ENCODE measurements at places on chromosomes 5 and 9. TPM values are rescaled to one million over a fixed set of nuclear protein-coding genes. Genes with fewer than 3 reads are reported as not detected.

The NNT gene
- 442 TPM for total RNA-seq

The SCGB3A1 gene
- total RNA-seq, result not detected

The KCNIP1 gene
- total RNA-seq, result not detected

The PCDHA9 gene
- not detected for total RNA-seq

The IL5 gene
- total RNA-seq, result not detected

The CYSRT1 gene
- total RNA-seq, result 0.77 TPM

The PCDH12 gene
- total RNA-seq, result 6.0 TPM

The NPR3 gene
- 30.4 TPM for total RNA-seq

The TLX3 gene
- not detected for total RNA-seq

The EDIL3 gene
- total RNA-seq, result 0.69 TPM

The PCDHB6 gene
- total RNA-seq, result 0.30 TPM

The AIF1L gene
- total RNA-seq, result 11.6 TPM

The NOP16 gene
- total RNA-seq, result 55.3 TPM

The PGM5 gene
- total RNA-seq, result 54.2 TPM

- no peak overlapping the region for H3K27ac ChIP-seq
- H3K27me3 ChIP-seq, result no peaks in the 10 kb centered on the region
- H3K4me1 ChIP-seq, result peaks cover 4% of the 10 kb centered on the region
- no peak overlapping the region for H3K4me3 ChIP-seq
- H3K36me3 ChIP-seq, result no peaks in the 10 kb centered on the region
These were observed 77.6 kb downstream of the KLHL3 start for GRCh38 chr5:137658324-137658723.

- no peak overlapping the region for H3K27ac ChIP-seq
- no peaks in the 10 kb centered on the region for H3K4me1 ChIP-seq
- H3K36me3 ChIP-seq, result peaks cover 5% of the 10 kb centered on the region
- no peak for DNase-seq
These were observed 9.0 kb downstream of the CD274 start for GRCh38 chr9:5459289-5459829.

DNA sequence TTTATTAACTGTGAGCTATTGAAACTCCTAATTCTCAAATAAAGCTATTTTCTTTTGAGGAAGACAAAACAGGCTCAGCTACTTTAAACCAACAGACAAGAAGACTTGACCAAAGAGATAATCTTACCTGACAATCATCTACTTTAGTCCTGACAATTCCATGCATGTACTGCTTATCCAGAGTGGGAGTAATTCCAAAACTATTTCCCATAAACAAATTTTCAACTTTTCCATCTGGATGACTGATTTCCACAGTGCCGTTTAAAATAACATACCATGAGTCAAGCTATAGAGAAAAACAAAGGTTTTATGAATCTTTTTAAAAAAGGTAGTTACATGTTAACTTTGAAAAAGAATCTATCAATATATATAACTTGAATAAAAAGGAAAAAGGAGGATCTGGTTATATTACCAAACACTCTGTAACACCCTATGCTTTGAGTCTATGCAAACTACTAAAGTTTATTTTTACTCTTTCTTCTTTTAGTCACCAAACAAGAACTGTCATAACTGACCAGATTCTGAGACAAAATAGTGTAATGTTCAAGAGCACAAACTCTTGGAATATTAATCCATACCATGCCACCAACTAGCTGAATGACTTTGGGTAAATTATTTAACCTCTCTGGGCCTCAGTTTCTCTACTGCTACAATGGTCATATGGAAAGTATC is 129.7 kb downstream of the RAPGEF6 start:
- no peak for DNase-seq

DNA sequence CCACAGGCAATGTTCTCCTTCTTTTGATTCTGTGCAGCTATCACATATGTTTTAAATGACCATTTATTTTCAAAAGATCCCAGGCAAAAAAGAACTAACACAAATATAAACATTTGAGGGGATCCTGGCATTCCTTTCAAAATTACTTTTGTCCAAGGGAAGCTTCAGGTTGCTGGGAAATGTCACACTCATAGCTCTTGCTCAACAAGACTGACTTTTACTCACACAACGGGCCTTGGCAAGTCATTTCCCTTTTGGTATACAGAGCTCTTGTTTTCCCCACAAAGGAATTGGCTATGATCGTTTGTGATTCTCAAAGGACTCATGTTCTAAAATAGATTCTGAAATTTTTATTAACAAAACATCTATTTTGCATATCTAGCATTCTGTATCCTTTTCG is 4.5 kb upstream of the PALM2AKAP2 start:
- H3K36me3 ChIP-seq, result no peaks in the 10 kb centered on the region
- no peaks in the 10 kb centered on the region for H3K27me3 ChIP-seq
- H3K27ac ChIP-seq, result no peak overlapping the region
- H3K4me1 ChIP-seq, result peaks cover 10% of the 10 kb centered on the region
- no peak overlapping the region for H3K4me3 ChIP-seq
- no peak for DNase-seq

GRCh38 chr5:138467711-138468132 is 2.4 kb downstream of the EGR1 start:
- DNase-seq, result no peak
- H3K4me1 ChIP-seq, result peaks cover 5% of the 10 kb centered on the region
- peaks cover 6% of the 10 kb centered on the region for H3K36me3 ChIP-seq
- H3K27me3 ChIP-seq, result no peaks in the 10 kb centered on the region
- peak overlapping the region; percentile 93 for H3K4me3 ChIP-seq
- no peak overlapping the region for H3K27ac ChIP-seq

GRCh38 chr5:5314166-5314565 is 108.3 kb upstream of the ICE1 start:
- no peak overlapping the region for H3K4me3 ChIP-seq
- H3K27ac ChIP-seq, result peak overlapping the region; percentile 74
- no peaks in the 10 kb centered on the region for H3K27me3 ChIP-seq
- no peaks in the 10 kb centered on the region for H3K36me3 ChIP-seq
- peaks cover 62% of the 10 kb centered on the region for H3K4me1 ChIP-seq
- DNase-seq, result no peak

GRCh38 chr5:139481122-139481533 is 1.4 kb downstream of the STING1 start:
- no peaks in the 10 kb centered on the region for H3K27me3 ChIP-seq
- H3K27ac ChIP-seq, result peak overlapping the region; percentile 73
- DNase-seq, result peak; percentile 49

DNA sequence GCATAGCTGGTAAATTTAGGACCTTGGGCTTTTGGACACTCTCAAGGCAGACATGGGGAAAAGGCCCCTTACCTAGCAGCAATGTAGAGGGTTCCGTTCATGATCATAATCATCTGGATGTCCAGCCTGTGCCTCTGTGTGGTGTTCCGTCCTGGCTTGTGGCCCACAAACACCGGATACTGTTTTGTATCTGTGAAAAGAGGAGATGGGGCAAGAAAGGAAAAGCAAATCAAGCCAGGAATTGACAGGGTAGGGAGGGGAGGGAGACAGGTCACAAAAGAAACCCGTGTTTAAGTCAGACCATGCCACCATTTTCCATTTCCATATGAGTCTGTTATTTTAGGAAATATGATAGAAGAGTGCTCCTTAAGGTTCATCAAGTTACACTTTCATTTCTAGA is 72.5 kb downstream of the SEMA6A start:
- no peaks in the 10 kb centered on the region for H3K27me3 ChIP-seq
- H3K27ac ChIP-seq, result no peak overlapping the region
- DNase-seq, result no peak
- no peaks in the 10 kb centered on the region for H3K36me3 ChIP-seq

GRCh38 chr9:120737416-120738165 is 23.3 kb upstream of the MEGF9 start:
- H3K4me3 ChIP-seq, result no peak overlapping the region
- no peak for DNase-seq
- H3K36me3 ChIP-seq, result no peaks in the 10 kb centered on the region

- H3K27me3 ChIP-seq, result no peaks in the 10 kb centered on the region
- peaks cover 10% of the 10 kb centered on the region for H3K4me1 ChIP-seq
- H3K36me3 ChIP-seq, result no peaks in the 10 kb centered on the region
- H3K27ac ChIP-seq, result peak overlapping the region; percentile 21
- H3K4me3 ChIP-seq, result peak overlapping the region; percentile 22
- peak; percentile 54 for DNase-seq
These were observed 72.8 kb upstream of the PITX1 start for GRCh38 chr5:135106610-135107471.

DNA sequence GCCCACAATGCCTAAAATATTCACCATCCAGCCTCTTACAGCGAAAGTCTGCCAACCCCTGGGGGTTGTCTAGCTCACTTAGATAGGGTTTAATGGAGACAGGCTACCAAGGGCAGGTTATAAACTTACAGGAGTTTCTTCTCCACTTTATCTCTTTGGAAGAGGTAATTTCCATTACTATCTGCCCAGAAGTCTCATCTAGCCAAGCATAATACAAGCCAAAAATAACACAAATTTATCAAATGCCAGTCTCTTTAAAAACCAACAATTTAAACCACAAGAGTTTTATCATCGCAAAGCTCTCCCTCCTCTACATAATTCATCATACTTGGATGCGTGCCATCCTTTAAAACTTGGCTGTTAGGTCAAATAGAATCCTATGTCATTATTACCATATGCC is 6.2 kb downstream of the RBM22 start:
- no peak overlapping the region for H3K27ac ChIP-seq
- no peaks in the 10 kb centered on the region for H3K27me3 ChIP-seq
- H3K4me3 ChIP-seq, result no peak overlapping the region
- peaks cover 44% of the 10 kb centered on the region for H3K36me3 ChIP-seq
- DNase-seq, result no peak
- H3K4me1 ChIP-seq, result peaks cover 14% of the 10 kb centered on the region

GRCh38 chr5:61142811-61143210 is 19.5 kb downstream of the SMIM15 start:
- no peak overlapping the region for H3K27ac ChIP-seq
- H3K4me1 ChIP-seq, result no peaks in the 10 kb centered on the region
- H3K27me3 ChIP-seq, result no peaks in the 10 kb centered on the region

DNA sequence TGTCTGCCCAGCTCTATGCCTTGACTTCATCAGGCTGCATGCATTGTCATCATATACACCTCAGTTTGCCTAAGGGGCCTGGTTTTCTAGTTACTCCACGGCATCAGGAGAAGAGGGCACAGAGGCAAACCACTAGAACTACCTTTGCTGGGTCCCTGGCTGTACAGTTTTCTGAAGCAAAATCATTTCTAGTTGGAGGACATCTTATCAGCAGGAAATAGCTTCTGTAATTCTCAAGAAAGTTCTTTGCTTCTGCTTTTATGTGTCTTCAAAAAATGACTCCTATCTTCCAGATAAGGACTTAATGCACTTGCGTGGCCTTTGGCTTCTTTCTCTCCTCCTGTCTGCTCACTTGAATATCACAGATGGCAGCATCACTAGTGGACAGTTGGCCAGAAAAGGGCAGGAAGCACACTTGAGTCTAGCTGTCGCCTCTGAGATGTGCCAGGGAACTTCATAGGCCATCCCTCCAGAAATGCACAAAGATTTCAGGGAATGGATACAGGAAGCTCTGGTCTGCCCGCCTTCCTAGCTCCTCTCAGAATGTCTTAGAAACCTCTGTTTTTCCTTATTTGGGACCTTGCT is 22.4 kb upstream of the LTC4S start:
- H3K4me1 ChIP-seq, result peaks cover 6% of the 10 kb centered on the region
- H3K4me3 ChIP-seq, result no peak overlapping the region
- no peak for DNase-seq
- H3K27me3 ChIP-seq, result no peaks in the 10 kb centered on the region
- peaks cover 6% of the 10 kb centered on the region for H3K36me3 ChIP-seq

GRCh38 chr9:92294297-92294676 is 790 bp upstream of the IARS1 start:
- peaks cover 30% of the 10 kb centered on the region for H3K36me3 ChIP-seq
- DNase-seq, result no peak
- H3K27me3 ChIP-seq, result no peaks in the 10 kb centered on the region
- peaks cover 19% of the 10 kb centered on the region for H3K4me1 ChIP-seq
- H3K27ac ChIP-seq, result peak overlapping the region; percentile 92

DNA sequence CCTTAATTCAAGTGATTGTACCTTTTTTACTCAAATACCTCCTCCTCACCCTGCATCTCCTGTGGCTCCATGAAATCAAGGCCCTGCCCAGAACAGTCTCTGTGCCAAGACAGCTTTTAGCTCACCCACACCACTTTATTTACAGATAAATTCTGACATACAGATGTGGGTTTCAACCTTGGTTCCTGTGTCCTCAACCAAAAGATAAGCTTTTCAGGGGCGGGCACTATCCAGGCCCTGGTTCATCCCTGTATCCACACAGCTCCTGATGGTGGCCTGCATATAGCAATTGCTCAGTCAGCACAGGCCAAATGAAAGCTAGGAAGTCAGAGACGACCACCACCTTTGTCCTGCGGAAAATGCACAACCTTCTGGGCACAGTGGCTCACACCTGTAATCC is 8.3 kb downstream of the SHB start:
- no peak overlapping the region for H3K27ac ChIP-seq
- no peak overlapping the region for H3K4me3 ChIP-seq
- no peaks in the 10 kb centered on the region for H3K36me3 ChIP-seq
- no peaks in the 10 kb centered on the region for H3K27me3 ChIP-seq
- H3K4me1 ChIP-seq, result peaks cover 67% of the 10 kb centered on the region

DNA sequence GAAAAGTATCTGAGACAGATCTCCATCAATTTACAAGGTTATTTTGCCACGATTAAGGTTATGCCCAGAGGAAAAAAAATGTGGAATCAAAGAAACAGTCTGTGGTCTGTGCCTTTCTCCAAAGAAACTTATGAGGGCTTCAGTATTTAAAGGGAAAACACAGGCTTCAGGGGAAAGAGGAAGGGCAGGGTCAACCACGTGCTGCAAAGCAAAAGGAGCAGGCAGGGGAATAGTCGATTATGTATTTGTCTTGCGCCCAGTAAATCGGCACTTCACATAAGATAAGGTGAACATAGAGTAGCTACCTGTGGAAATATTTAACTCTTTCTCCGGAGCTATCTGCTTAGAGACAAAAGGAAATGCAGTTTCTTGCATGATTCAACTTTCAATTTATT is 343.7 kb downstream of the RAB3C start:
- H3K27ac ChIP-seq, result no peak overlapping the region
- no peak overlapping the region for H3K4me3 ChIP-seq
- no peaks in the 10 kb centered on the region for H3K27me3 ChIP-seq

GRCh38 chr9:101421653-101422065 is 13.9 kb downstream of the ALDOB start:
- H3K4me3 ChIP-seq, result no peak overlapping the region
- no peaks in the 10 kb centered on the region for H3K4me1 ChIP-seq
- DNase-seq, result no peak
- no peak overlapping the region for H3K27ac ChIP-seq
- no peaks in the 10 kb centered on the region for H3K36me3 ChIP-seq
- H3K27me3 ChIP-seq, result no peaks in the 10 kb centered on the region

DNA sequence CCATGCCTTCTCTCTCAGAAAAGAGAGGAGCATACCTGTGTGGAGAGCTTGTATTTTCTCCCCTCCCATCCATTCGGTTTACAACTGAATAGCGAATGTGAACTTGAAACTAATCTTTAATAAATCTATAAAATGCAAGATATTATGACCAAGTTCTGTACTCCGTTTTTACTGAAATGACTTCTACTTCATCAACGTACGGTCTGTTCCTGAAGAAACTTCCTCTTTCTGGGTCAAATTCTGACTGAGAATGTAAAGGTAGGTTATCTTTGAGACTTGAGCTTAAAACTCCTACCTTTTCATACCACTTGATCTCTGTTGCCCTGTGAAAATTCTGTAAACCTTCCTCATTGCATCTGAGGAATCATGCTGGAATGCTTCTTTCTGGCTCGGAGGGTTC is 4.2 kb upstream of the CTNNAL1 start:
- peaks cover 23% of the 10 kb centered on the region for H3K4me1 ChIP-seq
- no peaks in the 10 kb centered on the region for H3K27me3 ChIP-seq
- DNase-seq, result no peak
- H3K4me3 ChIP-seq, result no peak overlapping the region
- H3K36me3 ChIP-seq, result peaks cover 11% of the 10 kb centered on the region
- H3K27ac ChIP-seq, result no peak overlapping the region

Measured in psoas muscle (tissue), 8 donors.